ENCODE measurements at places on chromosomes 7 and 10. TPM values are rescaled to one million over a fixed set of nuclear protein-coding genes. Genes with fewer than 3 reads are reported as not detected.

SPDYE5 gene
- polyA plus RNA-seq = not detected

ZNF467 gene
- 143 TPM for polyA plus RNA-seq

GIMAP6 gene
- 57.0 TPM for polyA plus RNA-seq

CDK5 gene
- polyA plus RNA-seq = 19.3 TPM

IFIT1 gene
- 3.9 TPM for polyA plus RNA-seq

IQUB gene
- 0.07 TPM for polyA plus RNA-seq

CAV2 gene
- not detected for polyA plus RNA-seq

PARD3 gene
- 0.51 TPM for polyA plus RNA-seq

UCN3 gene
- polyA plus RNA-seq = not detected

AKR1C4 gene
- polyA plus RNA-seq = not detected

OR6V1 gene
- not detected for polyA plus RNA-seq

HPS6 gene
- 23.6 TPM for polyA plus RNA-seq

GFRA1 gene
- polyA plus RNA-seq = not detected

NPC1L1 gene
- polyA plus RNA-seq = 0.04 TPM

FRAT1 gene
- polyA plus RNA-seq = 17.0 TPM

CHN2 gene
- polyA plus RNA-seq = 26.6 TPM

Data from CD14-positive monocyte (primary cell).